Activated naive CD8-positive, alpha-beta T cell treated with anti-CD3 and anti-CD28 coated beads, Interleukin-2, amount 50 U/mL, for 24 hours (primary cell): ENCODE measurements at places on chromosomes 2 and 18.

DNA sequence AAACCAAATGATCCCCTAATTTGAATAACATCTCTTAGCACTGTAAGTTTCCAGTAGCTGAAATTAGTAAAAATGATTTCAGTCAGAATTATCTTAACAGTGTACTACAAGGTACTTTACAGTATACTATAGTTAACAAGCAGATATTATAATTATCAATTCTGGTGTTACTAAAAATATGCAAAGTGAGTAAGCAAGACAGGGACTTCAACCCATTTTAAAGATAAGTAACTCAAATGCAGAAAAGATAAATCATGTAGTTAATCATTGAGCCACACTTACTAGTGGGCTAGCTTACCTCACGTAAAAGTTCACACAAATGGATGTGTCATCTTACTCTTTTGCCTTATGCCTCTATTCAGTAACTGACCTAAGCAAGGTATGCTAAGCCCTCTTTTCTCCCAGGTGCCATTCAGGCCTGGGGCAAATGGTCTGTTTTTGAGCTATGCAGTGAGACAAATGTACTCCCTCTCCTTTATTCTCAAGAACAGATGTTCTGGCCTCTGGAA is 101.0 kb downstream of the NBAS start:
- no peak overlapping the region for H3K27ac ChIP-seq
- peaks cover 4% of the 10 kb centered on the region for H3K4me1 ChIP-seq
- DNase-seq = no peak
- peaks cover 39% of the 10 kb centered on the region for H3K36me3 ChIP-seq
- H3K4me3 ChIP-seq = no peak overlapping the region
- no peaks in the 10 kb centered on the region for H3K27me3 ChIP-seq

GRCh38 chr2:7593360-7593759 is 676.1 kb downstream of the RNF144A start:
- H3K4me3 ChIP-seq = no peak overlapping the region
- no peak overlapping the region for H3K27ac ChIP-seq
- peaks cover 16% of the 10 kb centered on the region for H3K4me1 ChIP-seq
- no peaks in the 10 kb centered on the region for H3K36me3 ChIP-seq
- no peaks in the 10 kb centered on the region for H3K27me3 ChIP-seq
- DNase-seq = no peak

DNA sequence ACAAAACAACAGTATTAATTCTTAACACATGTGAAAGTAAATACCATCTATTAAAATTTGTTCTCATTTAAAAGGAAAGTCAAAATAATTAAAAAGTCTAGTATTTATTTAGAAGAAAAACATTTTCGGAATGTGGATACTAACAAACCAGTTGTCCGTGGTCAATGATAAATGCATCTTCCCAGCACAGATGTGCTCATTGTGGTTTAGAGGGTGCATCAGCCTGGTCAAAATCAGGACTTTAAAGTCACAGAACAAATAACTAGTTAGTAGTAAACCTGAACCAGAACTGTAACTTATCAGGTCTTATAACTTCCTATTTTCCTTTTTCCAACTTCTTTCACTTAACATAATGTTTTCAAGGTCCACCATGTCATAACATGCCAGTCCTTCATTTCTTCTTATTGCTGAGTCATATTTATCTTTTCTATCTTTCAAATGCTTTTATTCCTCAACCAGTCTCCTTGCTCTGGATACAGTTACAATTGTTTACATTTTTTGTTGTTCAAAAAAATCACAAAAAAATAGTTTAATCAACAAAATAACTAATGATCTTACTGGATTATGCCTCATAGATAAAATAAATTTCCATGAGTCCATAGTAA is 55.8 kb downstream of the ID2 start:
- H3K27me3 ChIP-seq = no peaks in the 10 kb centered on the region
- H3K4me3 ChIP-seq = no peak overlapping the region
- no peak overlapping the region for H3K27ac ChIP-seq
- no peak for DNase-seq
- H3K4me1 ChIP-seq = no peaks in the 10 kb centered on the region

DNA sequence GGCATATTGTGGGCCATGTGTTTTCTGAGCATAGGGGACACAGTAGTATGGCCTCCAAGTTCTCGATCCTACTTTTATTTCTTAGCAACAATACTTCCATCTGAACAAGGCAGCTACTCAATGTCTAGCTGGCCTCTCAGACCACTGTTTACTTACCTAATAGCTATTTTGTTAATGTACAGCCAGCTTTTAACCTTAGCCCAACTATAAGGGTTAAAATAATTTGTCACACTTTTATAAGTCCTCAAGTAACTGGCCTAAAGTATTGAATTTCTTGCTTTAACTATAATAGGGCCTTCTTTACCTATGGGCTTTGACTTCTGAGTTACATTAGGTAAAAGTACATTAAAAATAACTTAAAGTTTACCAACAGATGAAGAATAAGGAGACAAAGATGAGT is 117.4 kb downstream of the GAREM1 start:
- no peaks in the 10 kb centered on the region for H3K4me1 ChIP-seq
- no peak overlapping the region for H3K4me3 ChIP-seq
- H3K36me3 ChIP-seq = no peaks in the 10 kb centered on the region
- H3K27ac ChIP-seq = no peak overlapping the region
- H3K27me3 ChIP-seq = peaks cover 2% of the 10 kb centered on the region

GRCh38 chr2:237012577-237013267 is 73.0 kb upstream of the COPS8 start:
- no peaks in the 10 kb centered on the region for H3K4me1 ChIP-seq
- no peaks in the 10 kb centered on the region for H3K36me3 ChIP-seq
- DNase-seq = no peak
- no peaks in the 10 kb centered on the region for H3K27me3 ChIP-seq
- H3K4me3 ChIP-seq = no peak overlapping the region

DNA sequence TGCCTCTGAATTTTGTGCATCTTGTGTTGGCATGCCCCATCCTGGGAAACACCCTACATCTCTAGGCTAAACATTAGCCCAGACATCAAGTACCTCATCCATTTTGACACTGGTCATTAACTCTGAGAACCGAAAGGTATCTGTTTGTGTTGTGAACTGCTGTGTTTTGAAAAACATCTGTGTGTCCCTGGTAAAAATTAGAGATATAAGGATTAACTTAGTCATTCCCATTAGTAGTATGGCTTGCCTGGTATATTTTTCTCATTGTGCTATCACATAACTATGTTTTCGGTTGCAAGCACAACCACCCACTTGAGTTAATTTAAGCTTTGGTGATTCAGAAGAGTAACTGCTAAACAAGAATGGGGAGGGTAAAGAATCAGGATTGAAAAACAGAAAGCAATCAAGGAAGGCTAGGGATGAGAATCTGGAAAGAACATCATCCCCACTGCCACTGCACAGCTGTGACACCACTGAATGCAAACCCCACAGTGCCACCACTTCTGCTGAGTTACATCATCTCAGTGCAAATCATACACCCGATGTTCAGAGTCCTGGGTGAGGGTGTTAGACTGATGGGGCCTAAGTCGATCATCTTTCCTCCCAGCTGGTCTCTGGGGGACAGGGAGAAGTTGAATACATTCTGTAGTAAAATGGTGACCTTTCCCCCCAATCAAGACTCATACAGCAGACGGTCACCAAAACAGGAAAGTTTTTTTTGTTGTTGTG is 234.0 kb downstream of the EPHA4 start:
- no peak for DNase-seq
- H3K36me3 ChIP-seq = no peaks in the 10 kb centered on the region
- H3K4me1 ChIP-seq = no peaks in the 10 kb centered on the region
- H3K4me3 ChIP-seq = no peak overlapping the region
- H3K27ac ChIP-seq = no peak overlapping the region

GRCh38 chr2:80054346-80054675 is 250.2 kb downstream of the LRRTM1 start:
- H3K36me3 ChIP-seq = no peaks in the 10 kb centered on the region
- no peak for DNase-seq
- no peak overlapping the region for H3K27ac ChIP-seq
- no peaks in the 10 kb centered on the region for H3K4me1 ChIP-seq
- H3K4me3 ChIP-seq = no peak overlapping the region

- no peak overlapping the region for H3K4me3 ChIP-seq
- H3K4me1 ChIP-seq = no peaks in the 10 kb centered on the region
- DNase-seq = no peak
- H3K27ac ChIP-seq = no peak overlapping the region
Measured at GRCh38 chr2:78383576-78383975, 641.9 kb upstream of the REG3G start.

GRCh38 chr2:95012881-95013550 is 12.5 kb upstream of the MAL start:
- no peaks in the 10 kb centered on the region for H3K36me3 ChIP-seq
- H3K4me1 ChIP-seq = peaks cover 16% of the 10 kb centered on the region
- H3K27ac ChIP-seq = no peak overlapping the region
- DNase-seq = no peak
- H3K27me3 ChIP-seq = no peaks in the 10 kb centered on the region

DNA sequence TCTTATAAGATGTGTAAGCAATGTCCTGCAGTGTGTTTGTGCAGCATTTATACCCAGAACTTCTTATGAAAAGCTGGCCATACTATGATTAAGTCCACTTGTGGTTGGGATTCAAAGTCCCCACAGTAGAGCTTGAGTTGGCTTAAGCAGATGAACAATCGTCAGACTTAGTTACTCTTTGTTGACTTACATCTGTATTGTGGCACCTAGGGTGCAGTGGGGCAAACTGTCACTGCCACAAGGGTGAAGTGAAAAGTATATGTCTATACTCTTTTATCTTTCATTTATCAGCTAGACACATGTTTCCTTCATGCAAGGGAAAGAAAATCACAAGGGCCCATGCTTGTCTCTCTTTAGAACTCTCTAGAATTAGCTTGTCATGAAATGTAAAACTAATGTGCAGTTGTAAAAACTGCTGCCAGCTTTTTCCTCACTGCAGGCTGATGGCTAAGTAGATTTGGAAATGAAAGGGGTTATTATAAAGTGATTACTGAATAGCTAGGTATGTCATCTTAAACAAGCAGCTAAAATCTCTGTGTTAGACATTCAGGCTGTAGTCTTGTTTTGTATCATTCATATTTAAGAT is 474.5 kb downstream of the PTPRM start:
- no peak for DNase-seq
- H3K36me3 ChIP-seq = no peaks in the 10 kb centered on the region
- H3K27me3 ChIP-seq = no peaks in the 10 kb centered on the region
- H3K4me3 ChIP-seq = no peak overlapping the region
- H3K4me1 ChIP-seq = no peaks in the 10 kb centered on the region

GRCh38 chr2:23566241-23567142 is 181.5 kb downstream of the KLHL29 start:
- no peaks in the 10 kb centered on the region for H3K27me3 ChIP-seq
- H3K36me3 ChIP-seq = no peaks in the 10 kb centered on the region
- peak; percentile 31 for DNase-seq
- H3K4me3 ChIP-seq = no peak overlapping the region
- no peaks in the 10 kb centered on the region for H3K4me1 ChIP-seq

DNA sequence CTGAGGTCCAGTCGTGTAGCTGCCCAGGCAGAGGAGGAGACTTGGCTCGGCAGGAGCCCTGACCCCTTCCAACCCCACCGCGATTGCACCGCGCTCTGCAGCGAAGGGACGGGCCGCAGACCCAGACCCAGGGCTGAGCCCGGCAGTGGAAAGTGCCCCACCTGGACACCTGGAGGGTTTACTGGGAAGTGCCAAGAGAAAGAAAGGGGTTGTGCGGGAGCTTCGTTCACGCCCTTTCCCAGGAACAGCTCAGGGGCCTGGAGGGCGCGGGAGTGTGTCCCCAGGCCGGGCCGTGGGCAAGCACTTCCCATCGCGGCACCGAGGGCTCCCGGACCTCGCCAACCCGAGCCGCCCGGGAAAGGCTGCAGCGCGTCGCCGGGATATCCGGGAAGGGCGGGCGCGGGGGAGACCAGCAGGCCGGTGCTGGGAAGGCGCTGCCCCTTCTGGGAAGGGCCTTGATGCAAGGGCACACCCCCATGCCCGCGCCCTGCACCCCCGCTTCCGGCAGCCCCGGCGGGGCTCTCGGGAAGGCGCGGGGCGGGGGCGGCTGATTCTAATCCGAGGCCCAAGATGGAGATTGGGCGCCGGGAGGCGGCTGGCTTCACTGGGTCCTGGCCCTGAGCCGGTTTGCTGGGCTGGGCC is 36.1 kb upstream of the MRPL33 start:
- H3K4me3 ChIP-seq = peak overlapping the region; percentile 45
- H3K27ac ChIP-seq = peak overlapping the region; percentile 52
- peaks cover 13% of the 10 kb centered on the region for H3K4me1 ChIP-seq
- H3K27me3 ChIP-seq = peaks cover 1% of the 10 kb centered on the region

- H3K27me3 ChIP-seq = no peaks in the 10 kb centered on the region
- no peak overlapping the region for H3K4me3 ChIP-seq
- H3K27ac ChIP-seq = no peak overlapping the region
- peaks cover 17% of the 10 kb centered on the region for H3K36me3 ChIP-seq
- no peak for DNase-seq
Measured at GRCh38 chr2:9424447-9425164, 1.2 kb downstream of the CPSF3 start.

GRCh38 chr2:24385366-24385765 is 25.0 kb upstream of the ITSN2 start:
- no peak overlapping the region for H3K4me3 ChIP-seq
- no peak overlapping the region for H3K27ac ChIP-seq
- H3K36me3 ChIP-seq = no peaks in the 10 kb centered on the region
- no peak for DNase-seq
- no peaks in the 10 kb centered on the region for H3K27me3 ChIP-seq
- no peaks in the 10 kb centered on the region for H3K4me1 ChIP-seq
